ENCODE measurements at places on chromosomes 12 and 14.

GRCh38 chr12:108751821-108752220, 20.5 kb upstream of the CORO1C start:
- DNase-seq = no peak

DNA sequence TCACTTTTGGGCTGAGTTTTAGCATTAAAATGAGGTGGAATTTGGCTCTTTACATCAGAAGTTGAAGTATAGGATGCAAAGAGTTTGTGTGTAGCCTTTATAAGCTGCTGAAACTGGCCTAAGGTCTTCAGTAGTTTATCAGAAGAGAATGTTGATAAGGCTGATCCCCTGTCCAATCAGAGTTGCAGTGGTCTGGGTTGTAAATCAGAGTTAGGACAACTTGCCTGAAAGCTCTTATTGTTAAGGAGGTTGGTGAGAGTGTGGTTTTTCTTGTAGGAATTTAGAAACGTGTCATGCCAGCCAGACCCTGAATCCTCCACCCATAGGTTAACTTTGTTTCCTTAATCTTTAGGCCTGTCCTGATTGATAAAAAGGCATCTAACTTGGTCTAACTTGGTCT, 143.5 kb downstream of the ST8SIA1 start:
- DNase-seq = no peak

GRCh38 chr12:3556716-3557115, 65.7 kb downstream of the PRMT8 start:
- no peak for DNase-seq

GRCh38 chr14:38004610-38004879, 203.2 kb upstream of the SSTR1 start:
- DNase-seq = no peak

GRCh38 chr12:131245564-131246355, 292.1 kb downstream of the ADGRD1 start:
- DNase-seq = no peak

- no peak for DNase-seq
Observed at GRCh38 chr12:92414170-92415070, 268.8 kb upstream of the BTG1 start.

GRCh38 chr12:18472304-18472703, 211.0 kb downstream of the PIK3C2G start:
- DNase-seq = no peak

DNA sequence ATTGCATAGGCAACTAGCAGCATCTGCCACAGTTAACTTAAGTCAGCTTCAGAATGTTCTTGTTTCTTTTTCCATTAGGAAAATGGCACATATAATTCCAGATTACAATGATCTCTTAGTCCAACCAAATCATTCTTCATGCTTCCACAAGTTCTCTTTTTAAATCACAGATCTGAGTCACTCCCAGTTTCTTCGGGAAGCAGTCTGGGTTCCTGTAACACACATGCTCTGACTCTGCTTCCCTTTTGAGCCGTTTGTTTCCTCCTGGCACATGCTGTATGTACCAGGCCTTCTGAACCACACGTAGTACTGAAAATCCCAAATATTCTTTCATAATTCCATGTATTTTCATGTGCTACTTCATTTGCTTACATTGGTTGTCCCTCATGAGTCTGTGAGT, 388.8 kb upstream of the PDE3A start:
- no peak for DNase-seq

GRCh38 chr12:129961091-129961490, 57.3 kb upstream of the TMEM132D start:
- DNase-seq = no peak

- no peak for DNase-seq
Observed at GRCh38 chr14:57259672-57260071, 9.0 kb downstream of the EXOC5 start.

DNA sequence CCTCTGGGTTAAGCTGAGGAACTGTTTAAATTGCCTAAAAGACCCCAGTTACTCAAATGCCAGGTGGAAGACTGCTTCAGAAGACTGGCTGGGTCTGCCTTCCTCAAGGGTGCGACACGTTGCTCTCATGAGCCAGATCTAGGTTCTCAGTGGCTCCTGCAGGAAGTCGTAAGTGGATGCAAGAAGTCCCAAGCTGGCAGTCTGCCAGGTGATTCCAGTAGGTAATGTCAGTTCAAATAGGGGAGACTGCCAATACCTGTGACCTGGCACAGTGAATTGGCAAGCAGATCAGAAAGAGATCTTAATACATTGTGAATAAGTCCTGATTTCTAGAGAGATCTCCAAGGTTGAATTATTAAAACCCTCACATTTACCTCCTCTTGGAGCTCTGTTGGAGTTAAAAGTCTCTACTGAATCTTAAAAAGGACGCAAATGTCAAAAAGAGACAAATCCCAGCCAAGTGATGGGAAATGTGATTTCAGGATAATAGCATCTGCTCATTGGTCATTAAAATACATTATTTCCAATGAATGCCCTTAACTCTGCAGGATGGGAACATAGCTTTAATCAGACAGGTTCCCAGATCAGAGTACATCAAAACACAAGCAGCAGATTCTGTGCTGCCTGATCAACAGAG, 98.8 kb upstream of the FRMD6 start:
- no peak for DNase-seq

DNA sequence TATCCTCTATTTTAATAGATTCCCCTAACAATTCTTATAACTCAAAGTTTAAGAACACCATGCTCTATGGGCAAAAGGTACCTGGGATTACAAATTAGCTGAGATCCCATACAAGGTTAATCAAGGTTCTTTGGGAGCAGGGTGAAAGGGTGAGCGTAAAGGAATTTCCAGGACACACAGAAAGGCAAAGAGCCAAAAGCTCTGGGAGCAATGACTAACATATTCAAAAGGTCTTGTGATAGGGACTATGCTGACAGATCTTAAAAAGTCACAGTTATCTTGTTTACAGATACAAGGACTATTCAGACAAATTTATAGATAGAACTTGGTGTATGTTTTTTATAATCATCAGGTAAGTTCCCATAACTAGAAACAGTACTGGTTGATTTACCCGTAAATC, 19.5 kb upstream of the PPFIBP1 start:
- DNase-seq = no peak

GRCh38 chr14:75518625-75519024, 3.6 kb upstream of the BATF start:
- no peak for DNase-seq

GRCh38 chr14:59707778-59708561, 131.4 kb upstream of the CCDC175 start:
- no peak for DNase-seq

DNA sequence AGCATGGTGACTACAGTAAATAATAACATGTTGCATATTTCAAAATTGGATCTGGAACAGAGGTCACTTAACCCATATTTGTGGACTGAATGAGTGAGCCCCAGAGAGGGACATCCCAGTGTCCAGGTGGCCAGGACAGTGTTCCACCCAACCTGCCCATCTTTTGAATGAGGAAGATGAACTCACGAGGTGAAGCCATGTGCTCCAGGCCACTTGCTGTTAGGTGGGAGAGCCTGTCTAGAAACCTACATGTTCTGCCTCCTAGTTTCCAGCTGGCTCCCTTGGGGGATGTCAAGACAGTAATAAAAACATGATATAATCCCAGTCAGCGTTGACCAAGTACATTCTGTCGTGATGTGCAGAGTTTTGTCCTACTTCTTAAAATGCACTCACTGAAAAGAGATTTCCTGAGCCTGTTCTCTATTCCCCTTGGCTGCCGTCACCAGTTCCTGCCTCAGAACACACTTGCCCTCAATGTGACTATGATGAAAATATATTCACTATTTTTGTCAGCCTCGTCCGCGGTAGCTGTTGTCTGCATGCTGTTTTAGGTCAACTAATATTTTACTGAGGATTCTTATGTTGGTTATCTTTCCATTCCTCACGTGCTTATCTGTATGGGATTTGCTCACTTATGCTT, 25.7 kb downstream of the TSPAN9 start:
- no peak for DNase-seq

- no peak for DNase-seq
Observed at GRCh38 chr12:69106482-69107118, 132.8 kb upstream of the CPSF6 start.

- no peak for DNase-seq
Observed at GRCh38 chr12:104243551-104243950, 28.0 kb downstream of the TXNRD1 start.

DNA sequence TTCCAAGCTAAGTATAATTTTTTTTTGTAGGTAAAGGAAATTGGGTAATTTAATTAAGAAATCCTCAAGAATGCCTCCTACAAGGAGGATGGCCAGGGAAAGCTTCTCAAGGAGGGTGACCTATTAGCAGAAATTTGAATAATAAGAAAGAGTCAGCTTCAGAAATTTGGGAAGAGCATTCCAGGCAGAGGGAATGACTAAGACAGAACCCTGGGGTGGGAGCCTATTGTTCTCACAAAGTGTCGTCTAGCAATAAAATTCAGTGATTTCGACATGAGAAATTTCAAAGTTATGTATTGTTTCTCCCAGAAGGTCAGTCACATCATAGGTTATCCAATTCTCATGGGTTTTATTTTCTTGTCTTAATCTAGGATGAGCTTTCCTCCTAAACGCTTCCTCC, 1168.4 kb downstream of the AACS start:
- DNase-seq = no peak

DNA sequence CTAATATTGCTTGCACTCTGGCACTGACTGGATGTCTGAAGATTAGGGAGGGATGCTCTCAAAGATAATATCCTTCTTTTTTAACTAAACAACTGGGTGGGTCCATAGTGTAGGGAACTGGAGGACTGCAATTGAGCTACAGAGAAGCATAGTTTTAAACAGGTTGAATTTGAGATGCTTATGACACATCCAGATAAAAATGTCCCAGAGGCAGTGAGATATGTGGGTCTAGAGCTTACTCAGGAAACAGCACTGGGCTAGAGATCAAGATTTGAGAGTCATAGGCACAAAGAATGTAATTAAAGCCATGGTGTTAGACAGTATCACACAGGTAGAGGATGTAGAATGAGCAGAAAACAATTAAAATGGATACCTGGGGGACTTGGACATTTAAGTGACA, 198.4 kb downstream of the NELL2 start:
- DNase-seq = no peak

- no peak for DNase-seq
Observed at GRCh38 chr12:122100568-122100967, 22.0 kb downstream of the MLXIP start.

- no peak for DNase-seq
Observed at GRCh38 chr12:120199595-120200306, 1.2 kb downstream of the RPLP0 start.

- no peak for DNase-seq
Observed at GRCh38 chr12:57741844-57742738, 2.7 kb upstream of the TSPAN31 start.

- DNase-seq = no peak
Observed at GRCh38 chr14:94394025-94394493, 5.7 kb upstream of the SERPINA1 start.

- DNase-seq = no peak
Observed at GRCh38 chr12:80200414-80200813, 101.1 kb downstream of the OTOGL start.

- no peak for DNase-seq
Observed at GRCh38 chr14:58824796-58825195, 187.0 kb downstream of the DACT1 start.

DNA sequence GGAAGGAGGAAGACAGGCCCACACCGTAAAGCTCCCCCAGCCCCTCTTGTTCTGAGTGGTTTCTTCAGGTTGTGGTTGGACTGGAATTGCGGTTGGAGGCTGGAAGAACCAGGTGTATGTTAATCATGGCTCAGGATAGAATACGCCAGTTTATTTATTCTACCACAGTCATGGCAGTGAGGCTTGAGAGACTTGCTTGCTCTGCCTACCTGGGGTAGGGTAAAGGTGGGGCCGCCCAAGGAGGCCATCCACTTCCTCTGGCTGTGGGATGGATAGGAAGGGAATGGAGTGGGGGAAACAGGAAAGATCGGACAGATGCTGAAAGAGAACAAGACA, 8.1 kb downstream of the SHMT2 start:
- DNase-seq = no peak

- DNase-seq = no peak
Observed at GRCh38 chr12:25677232-25677937, 124.3 kb upstream of the LMNTD1 start.
